ENCODE measurements at places on chromosomes 6 and 20.
A peak's percentile ranks its signal among the peaks of the same experiment; 100 is the strongest.

GRCh38 chr6:16721977-16722376 lies 39.3 kb downstream of the ATXN1 start:
- no peak for DNase-seq

DNA sequence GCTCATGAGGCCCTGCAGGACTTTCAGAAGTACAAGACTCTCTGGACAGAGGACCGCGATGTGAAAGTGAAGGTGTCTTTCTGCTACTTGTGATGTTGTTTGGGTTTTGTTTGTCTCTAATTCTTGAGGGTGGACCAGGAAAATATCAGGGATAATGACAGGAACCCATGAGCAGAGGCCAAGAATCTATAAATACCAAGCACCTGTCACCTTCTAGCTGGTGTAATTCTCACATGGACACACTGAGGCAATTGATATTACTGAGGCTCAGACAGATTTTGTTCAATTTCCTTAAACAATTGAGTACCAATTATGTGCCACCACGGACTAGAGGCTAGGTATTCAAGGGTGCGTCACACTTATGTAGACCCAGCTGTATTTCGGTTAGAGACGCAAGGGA lies 107.9 kb downstream of the DNAH8 start:
- DNase-seq, result no peak

DNA sequence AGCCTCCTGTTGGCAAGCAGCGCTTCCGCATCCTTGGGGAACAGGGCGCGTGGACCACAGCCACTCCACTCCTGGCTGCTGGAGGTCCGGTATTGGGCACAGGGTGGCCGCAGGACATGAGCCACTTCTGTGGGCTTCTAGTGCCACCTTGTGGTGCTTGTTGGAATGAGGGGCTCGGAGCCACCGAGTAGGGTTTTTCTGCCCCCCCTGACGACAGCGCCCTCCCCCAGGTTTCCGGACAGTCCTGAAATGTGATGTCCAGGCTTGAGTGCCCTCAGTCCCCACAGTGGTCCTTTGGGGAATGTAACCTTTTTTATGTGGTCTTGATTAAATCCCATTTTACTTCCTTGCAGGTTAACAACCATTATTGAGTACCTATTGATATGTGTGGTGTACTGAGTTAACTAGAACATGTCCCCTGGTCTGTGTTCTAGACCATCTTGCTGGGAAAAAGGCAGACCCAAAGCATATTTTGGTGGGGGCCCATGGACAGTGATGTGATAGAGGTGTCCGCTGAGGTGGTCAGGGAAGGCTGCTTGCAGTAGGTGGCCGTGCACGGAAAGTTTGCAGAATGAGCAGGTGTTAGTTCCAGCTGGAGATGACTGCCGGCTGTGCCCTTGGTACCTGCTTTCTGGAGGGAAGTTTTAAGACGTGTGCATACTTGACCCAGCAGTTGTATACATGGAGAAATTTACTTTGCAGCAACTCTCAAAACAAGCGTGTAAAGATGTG lies 70.0 kb downstream of the PTPN1 start:
- peak; percentile 33 for DNase-seq

GRCh38 chr6:164296411-164296810 lies 881.9 kb downstream of the QKI start:
- DNase-seq, result no peak

- no peak for DNase-seq
Observed at GRCh38 chr20:1934156-1934555, 38.9 kb downstream of the SIRPA start.

DNA sequence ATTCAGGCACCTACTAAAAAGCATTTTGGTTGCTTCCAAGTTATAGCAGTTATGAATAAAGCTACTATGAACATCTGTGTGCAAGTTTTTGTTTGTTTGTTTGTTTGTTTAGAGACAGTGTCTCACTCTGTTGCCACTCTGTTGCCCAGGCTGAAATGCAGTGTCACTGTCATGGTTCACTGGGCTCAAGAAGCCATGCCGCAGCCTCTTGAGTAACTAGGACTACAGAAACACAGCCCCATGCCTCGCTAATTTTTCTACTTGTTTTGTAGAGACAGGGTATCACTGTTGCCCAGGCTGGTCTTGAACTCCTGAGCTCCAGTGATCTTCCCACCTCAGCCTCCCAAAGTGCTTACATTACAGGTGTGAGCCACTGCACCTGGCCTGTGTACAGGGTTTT lies 795.9 kb downstream of the EPHA7 start:
- DNase-seq, result no peak

DNA sequence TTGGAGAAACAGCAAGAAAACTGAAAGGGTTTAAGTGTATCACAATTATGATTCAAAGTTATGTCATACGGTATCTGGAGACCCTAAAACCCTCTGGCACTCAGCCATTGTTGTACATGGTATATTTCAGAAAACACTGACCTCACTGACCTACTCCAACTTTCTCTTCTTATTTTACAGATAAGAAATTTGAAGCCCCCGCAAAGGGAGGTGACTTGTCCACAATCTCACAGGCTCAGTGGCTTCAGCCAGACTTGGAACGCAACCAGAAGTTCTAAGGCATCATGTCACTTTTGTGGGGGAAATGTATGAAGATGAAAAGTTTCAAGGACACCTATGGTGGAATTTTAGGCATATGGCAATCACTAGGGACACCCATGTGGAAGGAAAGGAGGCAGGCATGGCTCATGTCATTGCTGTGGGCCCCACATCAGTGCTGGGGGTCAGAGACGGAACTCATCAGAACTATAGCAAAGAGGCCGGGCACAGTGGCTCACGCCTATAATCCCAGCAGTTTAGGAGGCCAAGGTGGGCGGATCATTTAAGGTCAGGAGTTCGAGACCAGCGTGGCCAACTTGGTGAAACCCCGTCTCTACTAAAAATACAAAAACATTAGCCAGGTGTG lies 5.2 kb upstream of the TRIB3 start:
- no peak for DNase-seq

DNA sequence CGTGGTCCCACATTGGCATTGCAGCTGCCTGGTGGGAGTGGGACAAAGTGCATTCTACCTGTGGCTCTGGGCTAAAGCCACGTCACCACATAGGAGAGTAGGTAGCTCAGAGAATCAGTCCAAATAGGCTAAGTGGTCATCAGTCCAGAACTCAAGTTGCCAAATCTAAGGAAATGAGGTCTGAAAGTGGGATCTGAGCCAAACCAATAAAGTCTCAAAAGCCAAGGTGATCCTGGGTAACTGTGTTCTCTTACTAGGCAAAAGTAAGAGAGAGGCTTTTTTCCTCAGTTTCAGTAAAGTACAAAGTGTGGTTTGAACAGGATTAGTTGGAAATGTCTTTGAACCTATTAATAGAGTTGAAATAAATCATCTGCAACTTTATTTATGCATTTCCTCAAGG lies 68.6 kb upstream of the CNKSR3 start:
- DNase-seq, result no peak

DNA sequence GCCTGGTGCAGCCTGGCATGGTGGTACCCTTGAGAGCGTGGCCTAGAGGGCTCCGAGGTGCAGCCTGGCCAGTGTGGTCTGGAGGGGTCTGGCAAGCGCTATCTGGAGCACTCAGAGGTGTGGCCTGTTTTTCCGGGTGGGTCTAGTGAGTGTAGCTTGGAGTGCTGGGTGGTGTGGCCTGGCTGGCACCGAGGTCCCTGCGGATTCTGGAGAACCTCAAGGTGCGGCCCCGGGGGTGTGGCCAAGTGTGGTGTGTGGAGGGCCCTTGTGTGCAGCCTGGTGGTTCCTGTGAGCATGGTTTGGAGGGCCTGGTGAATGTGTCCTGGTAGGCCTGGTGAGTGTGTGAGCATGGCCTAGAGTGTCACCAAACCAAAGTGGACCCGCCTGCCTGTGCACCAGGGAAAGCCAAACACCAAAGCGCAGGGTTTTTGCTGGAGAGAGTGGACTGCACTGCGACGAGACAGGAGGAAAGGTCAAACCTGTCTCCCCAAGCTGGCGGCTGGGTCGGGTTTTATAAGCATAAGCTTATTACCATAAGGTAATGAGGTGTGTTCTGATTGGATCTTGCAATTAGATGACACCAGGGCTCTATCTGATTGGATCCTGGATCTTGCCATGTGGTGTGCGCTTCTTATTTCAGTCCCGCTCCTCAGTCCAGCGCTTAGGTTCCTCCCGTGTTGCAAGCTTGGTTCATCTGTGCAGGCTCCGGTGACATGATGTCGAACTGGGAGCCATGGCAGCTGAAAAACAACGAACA lies 35.7 kb downstream of the IGF2R start:
- DNase-seq, result no peak

GRCh38 chr6:158803733-158804143 lies 15.4 kb downstream of the EZR start:
- no peak for DNase-seq

GRCh38 chr20:16245879-16246278 lies 327.4 kb downstream of the KIF16B start:
- no peak for DNase-seq

DNA sequence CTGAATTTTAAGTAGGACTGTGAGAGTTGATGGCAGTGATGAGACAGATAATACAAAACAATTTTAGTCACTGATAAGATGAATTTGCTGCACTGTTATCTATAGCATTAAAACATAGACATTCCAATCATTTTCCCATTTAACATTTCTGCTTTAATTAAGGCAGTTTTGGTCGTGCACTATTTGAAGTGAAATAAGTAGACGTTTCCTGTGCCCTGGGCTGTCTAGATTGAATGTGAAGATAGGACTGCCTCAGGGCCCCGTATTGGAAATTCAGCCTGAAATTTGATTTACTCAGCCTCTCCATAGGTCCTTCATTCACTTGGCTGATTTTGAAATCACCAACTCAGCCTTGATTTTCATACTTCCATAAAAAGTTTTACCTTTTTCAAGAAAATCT lies 48.3 kb downstream of the ARID1B start:
- DNase-seq, result no peak

GRCh38 chr6:145139140-145139850 lies 596.0 kb downstream of the EPM2A start:
- DNase-seq, result peak; percentile 9

- no peak for DNase-seq
Observed at GRCh38 chr6:6522709-6523108, 65.8 kb upstream of the LY86 start.

- no peak for DNase-seq
Observed at GRCh38 chr6:35534407-35535170, 21.9 kb upstream of the TULP1 start.

GRCh38 chr6:163085861-163086623 lies 328.5 kb upstream of the QKI start:
- DNase-seq, result no peak

- no peak for DNase-seq
Observed at GRCh38 chr6:76768556-76768955, 694.7 kb downstream of the HTR1B start.

DNA sequence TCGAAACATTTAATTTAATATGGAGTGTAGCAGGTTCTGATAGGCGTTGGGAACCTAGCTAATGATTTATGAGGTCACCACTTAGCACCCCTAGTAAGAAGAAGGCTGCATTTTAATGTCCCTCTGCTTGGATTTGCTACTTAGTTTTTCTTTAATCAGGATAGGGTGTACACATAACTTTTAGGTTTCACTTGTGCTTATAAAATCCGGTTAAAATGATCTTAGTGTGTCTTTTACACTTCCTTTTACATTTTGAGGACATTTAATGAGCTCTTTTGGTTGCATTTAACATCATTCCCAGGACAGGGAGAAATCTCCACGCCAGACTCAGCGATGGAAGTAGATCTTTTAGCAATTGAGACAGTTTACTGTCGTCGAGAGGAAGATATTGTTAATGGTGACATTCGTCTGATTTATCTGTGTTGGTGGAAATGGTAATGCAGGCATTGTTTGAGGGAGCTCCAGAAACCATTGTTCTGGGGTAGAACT lies 5.6 kb downstream of the TFAP2A start:
- peak; percentile 26 for DNase-seq

- no peak for DNase-seq
Observed at GRCh38 chr6:124962639-124963415, 590 bp downstream of the RNF217 start.

DNA sequence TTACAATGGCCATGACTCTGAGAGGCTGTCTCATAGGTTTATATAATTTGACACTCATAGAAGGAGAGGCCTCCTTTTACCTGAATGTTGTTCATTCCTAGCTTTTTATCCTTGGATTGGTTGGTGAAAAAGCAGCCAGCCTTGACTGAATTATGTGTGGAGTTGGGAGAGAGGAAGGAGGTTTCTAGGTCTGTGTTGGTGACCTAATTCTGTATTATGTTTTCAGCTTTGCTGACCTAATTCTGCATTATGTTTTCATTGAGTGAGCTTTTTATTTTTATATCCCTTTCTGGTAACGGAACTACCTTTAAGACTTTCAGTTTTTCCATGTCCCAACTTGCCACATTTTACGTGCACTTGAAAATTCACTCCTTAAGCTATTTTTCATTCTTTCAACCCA lies 59.1 kb upstream of the RNF144B start:
- no peak for DNase-seq

DNA sequence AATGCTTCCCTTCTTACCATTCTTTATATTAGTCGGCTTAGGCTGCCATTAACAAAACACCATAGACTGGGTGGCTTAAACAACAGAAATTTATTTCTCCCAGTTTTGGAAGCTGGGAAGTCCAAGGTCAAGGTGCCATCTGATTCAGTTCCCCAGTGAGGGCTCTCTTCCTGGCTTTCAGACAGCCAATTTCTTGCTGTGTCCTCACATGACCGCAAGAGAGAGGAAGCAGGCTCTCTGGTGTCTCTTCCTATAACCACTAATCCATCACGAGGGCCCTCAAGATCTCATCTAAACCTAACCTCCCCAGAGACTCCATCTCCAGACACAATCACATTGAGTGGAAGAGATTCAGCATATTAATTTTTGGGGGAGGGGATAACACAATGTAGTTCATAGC lies 193.0 kb upstream of the SGK1 start:
- no peak for DNase-seq

DNA sequence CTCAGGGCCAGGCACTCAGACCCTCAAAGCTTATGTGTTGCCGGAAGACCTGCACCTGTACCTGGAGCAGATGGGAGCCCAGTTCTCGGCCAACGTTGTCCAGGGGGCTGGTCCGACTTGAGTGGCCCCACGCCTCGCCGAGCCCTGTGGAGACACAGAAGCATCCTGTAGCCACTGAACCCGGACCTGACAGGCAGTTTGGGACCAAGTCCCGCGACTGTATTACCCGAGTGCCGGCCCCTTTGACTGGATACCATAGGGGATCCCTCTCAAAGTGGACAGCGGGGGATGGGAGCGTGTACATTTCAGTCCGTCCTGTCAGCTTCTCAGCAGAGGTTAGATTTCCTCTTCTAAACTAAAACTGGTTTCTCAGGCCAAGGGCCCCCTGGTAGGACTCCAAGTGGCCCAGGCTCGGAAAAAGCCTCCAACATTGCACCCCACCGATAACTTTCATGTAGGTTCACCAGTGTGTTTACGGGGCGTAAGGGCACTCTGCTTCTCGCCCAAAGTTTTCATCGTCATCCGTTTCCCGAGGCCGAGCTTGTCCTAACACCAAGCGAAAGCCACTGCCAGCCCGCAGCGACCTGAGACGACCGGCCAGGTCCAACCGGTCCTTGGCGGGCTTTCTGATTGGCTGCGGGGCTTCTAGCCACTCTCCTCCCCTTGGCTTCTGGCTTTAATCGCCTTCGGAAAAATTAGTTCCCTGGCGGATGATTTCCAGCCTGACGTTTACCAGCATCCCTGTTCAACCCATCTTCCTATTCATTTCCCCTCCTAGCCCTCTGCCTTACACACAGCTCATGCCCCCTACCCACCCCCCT lies 10.8 kb downstream of the SIM1 start:
- DNase-seq, result no peak

GRCh38 chr6:1643111-1643510 lies 33.4 kb downstream of the FOXC1 start:
- no peak for DNase-seq

Measured in COR-L47 (cell line).